Non-pigmented ciliary epithelial cell (primary cell): ENCODE measurements at places on chromosomes 16 and 17.

GRCh38 chr16:20349615-20350014 lies 2.9 kb downstream of the UMOD start:
- no peak for DNase-seq

DNA sequence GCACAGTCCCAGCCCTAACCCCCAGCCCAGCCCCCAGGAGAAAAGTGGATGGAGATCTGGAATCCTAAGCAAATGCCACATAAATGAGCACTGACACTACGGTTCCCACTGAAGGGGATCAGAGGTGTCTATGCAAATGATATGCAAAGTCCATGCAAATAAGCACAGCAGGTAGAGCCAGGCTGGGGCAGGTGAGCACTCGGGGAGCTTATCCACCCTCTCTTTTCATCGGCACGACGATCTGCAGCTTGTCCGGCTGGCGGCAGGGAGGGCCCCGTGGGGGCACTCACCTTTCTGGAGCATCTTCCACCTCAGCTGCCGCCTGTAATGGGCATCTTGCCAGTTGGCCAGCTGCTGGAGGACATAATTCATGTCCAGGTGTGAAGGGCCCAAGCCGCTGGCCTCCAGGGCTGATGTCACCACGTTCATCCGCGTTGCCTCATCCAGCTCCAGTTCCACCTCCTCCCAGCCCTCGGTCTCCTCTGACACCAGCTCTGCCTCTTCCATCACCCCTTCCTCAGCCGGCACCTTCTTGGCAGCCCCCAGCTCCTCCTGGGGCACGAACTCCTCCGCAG lies 9.9 kb downstream of the HAP1 start:
- DNase-seq = no peak

GRCh38 chr16:73775841-73776388 lies 520.7 kb upstream of the PSMD7 start:
- DNase-seq = no peak

- DNase-seq = no peak
These were observed 10.7 kb upstream of the STX4 start for GRCh38 chr16:31022544-31023251.

GRCh38 chr17:17236295-17237025 lies 508 bp downstream of the FLCN start:
- DNase-seq = no peak

- DNase-seq = no peak
These were observed 61.6 kb downstream of the TNRC6C start for GRCh38 chr17:78019976-78020716.

GRCh38 chr16:69893106-69893505 lies 58.0 kb upstream of the CLEC18A start:
- no peak for DNase-seq

DNA sequence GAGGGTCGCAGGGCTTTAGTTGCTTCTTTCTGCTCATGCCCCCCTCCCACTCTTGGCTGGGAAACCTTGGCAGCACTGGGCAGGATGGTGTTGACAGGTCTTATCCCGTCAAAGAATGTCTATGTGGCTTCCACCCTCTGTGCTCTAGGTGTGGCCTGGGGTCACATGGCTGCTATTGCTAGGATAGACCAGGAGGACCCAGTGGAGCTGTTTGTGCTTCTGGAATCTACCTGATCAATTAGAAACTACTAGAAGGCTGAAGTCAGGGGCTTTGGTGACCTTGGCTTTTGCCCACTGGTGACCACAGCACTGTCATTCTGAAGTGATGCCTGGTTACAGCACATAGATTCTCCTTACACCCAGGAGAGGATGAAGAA lies 105.8 kb downstream of the CMIP start:
- DNase-seq = no peak

GRCh38 chr16:68907781-68908181 lies 64.5 kb downstream of the TANGO6 start:
- no peak for DNase-seq

DNA sequence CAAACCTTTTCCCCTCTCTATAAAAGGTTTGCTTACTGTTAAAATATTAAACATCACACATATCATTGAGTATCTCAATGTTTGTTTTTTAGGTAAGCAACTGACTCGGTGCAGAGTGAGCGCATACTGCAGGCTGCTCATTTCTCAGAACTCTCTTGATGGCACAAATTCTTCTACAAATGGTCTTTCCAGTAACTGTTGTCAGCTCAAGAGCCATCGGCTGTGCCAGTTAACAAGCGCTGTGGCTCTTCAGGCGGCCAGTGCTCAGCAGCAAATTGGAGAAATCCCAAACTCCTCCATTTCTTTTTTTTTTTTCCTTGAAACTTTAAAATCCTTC lies 8.6 kb downstream of the ABCA3 start:
- no peak for DNase-seq

- DNase-seq = no peak
These were observed 2.7 kb downstream of the TOM1L1 start for GRCh38 chr17:54903375-54903774.

DNA sequence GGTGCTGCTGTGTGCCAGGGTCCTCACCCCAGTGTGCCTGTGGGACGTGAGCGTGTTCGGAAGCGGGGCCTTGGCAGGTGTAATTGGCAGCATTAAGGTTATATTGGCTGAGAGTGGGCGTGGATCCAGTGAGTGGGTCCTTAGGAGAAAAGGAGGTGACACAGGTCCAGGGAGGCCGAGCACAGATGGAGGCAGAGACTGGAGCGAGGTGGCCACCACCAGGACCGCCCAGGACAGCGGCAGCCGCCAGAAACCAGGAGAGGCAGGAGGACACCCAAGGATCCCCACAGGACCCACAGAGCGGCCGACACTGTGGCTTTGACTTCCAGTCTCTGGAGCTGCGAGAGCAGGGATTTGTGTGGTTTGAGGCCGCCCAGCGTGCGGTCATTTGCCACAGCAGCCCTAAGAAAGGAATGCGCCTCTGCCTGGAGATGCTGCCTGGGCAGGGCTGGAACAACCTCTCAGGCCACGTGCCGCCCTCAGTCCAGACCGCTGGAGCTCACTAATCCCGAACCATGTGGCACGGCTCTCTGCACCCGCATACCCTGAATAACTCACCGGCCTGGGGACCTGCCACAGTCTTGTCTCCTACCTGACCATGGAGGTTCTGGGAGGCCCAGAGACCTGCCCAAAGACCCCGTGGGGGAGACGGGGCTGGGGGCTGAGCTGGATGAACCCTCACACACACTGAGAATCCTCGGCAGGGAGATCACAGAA lies 45.4 kb downstream of the SOX8 start:
- DNase-seq = no peak

GRCh38 chr17:79420318-79421243 lies 190.3 kb downstream of the RBFOX3 start:
- no peak for DNase-seq

GRCh38 chr17:75647061-75647460 lies 13.8 kb downstream of the SMIM5 start:
- no peak for DNase-seq

DNA sequence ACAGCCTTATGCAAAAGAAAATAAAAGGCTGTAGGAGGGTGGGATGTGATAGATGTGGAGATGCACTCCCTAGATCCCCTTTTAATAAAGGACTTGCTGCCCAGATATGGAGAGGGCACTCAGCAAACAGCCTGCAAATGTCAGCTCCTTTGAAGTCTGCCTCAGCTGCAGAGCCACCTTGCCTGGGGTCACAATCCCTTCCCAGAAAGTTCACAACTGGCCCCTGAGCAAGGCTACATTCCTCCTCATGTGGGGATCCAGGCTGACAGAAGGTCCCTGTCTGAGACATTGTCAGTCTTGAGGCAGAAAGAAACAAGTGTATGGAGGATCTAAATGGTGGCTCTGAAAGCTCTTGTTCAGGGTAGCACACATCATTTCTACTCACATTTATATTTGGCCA lies 36.1 kb downstream of the SLFN11 start:
- no peak for DNase-seq

DNA sequence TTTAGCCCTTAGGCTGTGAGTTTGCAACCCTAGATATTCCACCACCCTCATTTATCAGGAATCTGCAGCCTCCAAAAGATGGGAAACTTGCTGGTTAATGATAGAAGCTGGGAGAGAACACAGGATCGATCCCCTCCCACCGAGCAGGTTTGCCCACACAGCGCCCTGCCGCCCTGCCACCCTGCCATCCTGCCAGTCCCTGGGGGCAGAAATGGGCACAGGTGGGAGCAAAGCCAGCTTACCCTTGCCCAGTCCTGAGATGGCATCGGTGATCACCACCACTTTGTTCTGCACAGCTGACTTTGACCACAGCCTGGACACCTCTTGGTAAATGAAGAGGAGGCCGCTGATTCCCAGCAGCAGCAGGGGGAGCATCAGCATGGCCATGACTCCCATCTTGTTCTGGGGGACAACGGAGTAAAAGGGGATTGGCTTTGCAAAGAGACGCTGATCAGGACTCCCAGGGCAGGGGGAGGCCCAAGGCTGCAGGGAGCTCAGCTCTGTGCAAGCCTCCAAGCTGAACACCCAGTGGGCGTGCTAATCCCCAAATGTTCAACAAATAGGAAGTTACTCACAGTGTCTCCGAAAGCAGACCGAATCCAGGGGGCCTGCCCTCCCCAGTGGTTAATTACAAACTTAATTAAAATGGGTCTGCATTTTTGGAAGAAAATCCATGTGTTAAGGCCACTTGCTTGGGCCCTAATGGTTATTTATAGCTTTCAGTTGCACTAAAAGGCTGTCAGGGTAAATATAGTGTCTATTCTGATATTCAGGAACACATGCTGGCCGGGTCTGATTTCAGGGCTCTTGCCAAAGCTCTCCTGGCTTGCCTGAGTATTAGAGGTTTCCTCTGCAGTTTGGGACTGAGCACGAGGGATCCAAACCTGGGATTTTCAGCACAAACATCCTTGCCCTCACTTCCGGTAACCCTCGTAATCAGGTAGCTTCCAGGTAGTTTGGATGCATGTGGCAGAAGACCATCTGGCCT lies at the start of gene DHRS7C:
TSS of gene DHRS7C (minus strand) at position 704 of the 988 bp plus-strand sequence. CDS start at position 396, 308 bp downstream.
- no peak for DNase-seq
